Jurkat, Clone E6-1 (cell line): ENCODE measurements at places on chromosomes 12 and 14.

DNA sequence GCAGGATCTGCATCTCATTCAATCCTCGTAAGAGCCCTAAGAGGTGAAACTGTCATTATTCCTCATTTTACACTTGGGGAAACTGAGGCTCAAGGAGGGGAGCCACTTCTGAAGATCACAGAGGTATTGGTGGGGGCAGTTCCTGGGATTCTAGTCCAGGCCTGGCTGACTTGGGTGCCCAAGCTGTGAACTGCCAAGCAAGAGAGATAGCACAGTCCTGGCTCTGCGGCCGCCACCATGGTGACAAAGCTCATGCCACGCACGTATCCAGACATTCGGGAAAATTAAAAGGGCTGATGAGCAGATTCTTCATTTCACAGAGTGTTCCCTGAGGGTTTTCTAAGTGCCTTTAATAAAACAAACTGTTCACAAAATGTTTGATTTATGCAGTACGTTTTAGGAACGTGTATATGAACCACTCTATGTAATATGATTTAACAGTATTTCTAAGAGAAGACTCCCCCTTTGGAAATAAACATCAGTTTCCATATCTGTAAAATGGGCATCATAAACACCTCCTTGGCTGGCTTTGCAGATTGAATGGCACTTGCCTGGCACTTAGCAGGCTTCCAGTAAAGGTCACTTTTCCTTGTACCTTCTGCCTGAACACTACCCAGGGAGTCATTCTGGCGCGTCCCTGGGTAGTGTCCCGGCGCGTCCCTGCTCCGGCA is 84.6 kb downstream of the ACACB start:
- DNase-seq, result no peak

GRCh38 chr12:123150744-123151456 is at the start of gene PITPNM2:
Gene PITPNM2 (minus strand): TSS chr12:123151090. CDS start chr12:123034590, 116,500 bp downstream.
- DNase-seq, result no peak

GRCh38 chr12:51846911-51847642 is 1.4 kb downstream of the FIGNL2 start:
- no peak for DNase-seq

DNA sequence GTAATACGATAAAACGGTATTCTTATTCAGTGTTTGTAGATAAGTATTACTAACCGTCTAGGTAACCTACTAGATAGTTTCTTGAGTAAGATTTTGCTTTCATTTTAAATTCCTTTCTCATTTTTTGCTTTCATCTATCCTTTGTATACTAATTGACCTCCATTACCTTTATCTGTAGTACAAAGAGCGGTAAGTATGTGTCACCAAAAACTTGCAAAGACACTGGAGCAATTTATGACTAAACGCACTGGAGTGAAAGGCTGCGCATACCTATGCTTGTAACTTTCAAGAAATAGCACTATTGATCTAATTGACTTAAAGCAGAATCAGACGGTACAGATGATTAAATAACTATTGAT is 1.7 kb downstream of the ARHGAP5 start:
- DNase-seq, result no peak

GRCh38 chr12:124437617-124438436 is 129.6 kb downstream of the NCOR2 start:
- no peak for DNase-seq

- DNase-seq, result no peak
Measured at GRCh38 chr12:105330931-105331804, 677 bp downstream of the C12orf75 start.
